ENCODE measurements at places on chromosomes 2 and 18.

- peak; percentile 74 for DNase-seq
Observed at GRCh38 chr2:223007531-223007930, 44.5 kb upstream of the KCNE4 start.

GRCh38 chr18:7683753-7684152 lies 116.6 kb downstream of the PTPRM start:
- no peak for DNase-seq

- no peak for DNase-seq
Observed at GRCh38 chr2:72340665-72341064, 193.0 kb upstream of the CYP26B1 start.

- DNase-seq, result no peak
Observed at GRCh38 chr2:165804719-165805118, 10.7 kb upstream of the GALNT3 start.

DNA sequence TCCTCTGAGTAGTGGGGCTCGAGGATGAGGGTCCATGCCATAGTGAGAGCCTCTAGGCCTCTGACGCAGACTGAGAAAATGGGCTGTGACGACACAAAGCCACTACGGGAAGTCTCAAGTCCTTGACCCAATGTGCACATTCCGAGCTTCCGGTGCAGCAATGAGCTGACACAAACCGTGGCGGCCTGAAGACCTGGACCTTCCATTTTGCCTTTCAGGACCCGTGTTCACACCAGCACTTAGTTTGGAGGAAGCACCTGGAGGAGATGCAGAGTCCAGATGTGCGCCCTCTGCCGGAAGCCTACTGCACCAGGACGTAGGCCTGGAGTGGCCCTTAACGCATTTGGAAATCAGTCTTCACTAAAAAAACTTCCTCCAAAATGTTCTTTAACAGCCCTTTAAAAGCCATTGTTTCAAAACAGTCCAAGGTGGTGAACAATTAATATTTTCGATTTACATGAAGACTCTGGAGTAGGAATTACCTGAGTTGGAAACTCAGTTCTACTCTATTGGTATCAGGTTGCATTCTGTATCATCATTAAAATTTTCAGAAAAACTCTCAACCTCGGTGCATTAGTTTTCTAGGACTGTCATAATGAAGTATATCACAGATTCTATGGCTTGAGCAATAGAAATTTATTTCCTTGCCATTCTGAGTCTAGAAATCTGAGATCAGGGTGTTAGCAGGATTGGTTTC lies 33.9 kb downstream of the BMP10 start:
- DNase-seq, result peak; percentile 41

GRCh38 chr2:109325570-109325969 lies 196.6 kb downstream of the SH3RF3 start:
- no peak for DNase-seq

DNA sequence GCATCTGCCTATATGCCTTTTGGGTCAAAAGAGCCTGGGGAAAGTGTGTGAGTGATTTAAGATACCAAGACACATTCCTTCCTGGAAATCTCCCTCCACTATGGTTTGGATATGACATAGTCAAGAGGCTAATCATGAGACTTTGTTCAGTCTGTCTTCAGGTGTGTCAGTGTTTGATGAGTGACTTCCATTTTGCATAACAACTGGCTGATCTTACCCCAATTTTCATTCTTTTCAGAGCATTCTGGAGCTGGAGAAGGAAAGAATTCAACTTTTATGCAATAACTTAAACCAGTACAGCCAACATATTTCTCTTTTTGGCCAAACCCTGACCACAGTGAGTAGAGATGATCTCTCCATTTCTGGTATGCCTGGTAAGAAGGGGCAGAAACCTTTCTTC lies 39.4 kb downstream of the SPC25 start:
- DNase-seq, result no peak

DNA sequence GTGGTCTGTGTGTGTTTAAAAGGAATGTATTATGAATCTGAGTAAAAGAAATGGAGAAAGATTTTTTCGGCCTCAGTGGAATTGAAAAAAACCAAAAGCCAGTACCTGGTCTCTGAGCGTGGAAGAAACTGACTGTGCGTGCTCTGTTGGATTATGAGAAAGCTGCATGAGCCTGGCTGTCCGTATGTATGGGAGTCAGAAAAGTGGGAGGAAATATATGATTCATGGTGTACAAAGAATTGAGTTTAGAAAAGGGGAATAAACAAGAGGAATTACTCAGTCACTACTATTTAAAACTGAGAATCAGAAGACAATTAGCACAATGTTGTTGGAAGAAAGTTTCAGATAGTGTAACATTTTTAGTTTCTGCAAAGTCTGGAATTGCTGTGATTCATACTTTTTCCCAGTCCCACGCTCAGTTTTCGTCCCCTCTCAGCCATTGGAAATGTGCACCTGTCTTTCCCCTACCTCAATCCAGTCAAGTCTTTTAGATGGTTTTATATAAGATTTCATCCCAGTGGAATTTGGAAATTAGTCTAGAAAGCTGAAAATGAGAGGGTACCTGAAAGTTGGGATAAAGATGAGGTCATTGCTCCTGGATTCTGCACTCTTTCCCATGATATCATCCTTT lies 66.4 kb upstream of the CHMP1B start:
- DNase-seq, result no peak

GRCh38 chr2:47301277-47301618 lies 101.7 kb upstream of the MSH2 start:
- DNase-seq, result no peak

GRCh38 chr18:62505669-62506494 lies 16.9 kb upstream of the ZCCHC2 start:
- no peak for DNase-seq

DNA sequence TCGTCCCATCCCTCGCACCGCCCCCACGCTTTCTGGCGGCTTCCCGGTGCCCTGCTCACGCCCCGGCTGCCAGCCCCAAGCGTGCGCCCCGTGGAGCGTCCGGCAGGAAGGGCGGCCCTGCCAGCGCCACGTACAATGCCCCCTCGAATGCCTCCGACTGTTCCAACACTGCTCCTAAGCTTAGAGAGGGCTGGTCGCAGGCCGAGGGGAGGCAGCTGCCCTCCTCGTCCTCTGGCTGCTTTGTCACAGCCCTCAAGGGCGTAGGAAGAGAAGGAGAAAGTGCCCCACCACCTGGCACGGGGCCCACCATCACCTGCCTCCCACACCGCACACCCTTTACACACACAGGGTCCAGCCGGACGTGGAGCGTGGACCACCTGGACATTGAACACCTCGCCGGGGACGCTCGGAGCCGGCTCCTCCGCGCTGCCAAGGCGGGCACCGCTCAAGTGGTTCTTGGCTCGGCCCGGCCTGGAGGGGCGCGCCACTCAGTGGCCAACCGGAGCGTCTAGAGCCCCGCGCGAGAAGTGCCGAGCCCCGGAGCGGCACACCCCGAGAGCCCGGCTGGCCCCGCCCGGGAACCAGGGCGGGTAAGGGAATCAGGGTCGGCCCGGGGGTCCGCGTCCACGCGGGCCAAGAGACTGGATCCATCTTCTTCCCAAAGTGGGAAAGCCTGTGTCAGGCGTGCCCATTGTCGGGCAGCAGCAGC lies 830 bp downstream of the DNER start:
- DNase-seq, result no peak

DNA sequence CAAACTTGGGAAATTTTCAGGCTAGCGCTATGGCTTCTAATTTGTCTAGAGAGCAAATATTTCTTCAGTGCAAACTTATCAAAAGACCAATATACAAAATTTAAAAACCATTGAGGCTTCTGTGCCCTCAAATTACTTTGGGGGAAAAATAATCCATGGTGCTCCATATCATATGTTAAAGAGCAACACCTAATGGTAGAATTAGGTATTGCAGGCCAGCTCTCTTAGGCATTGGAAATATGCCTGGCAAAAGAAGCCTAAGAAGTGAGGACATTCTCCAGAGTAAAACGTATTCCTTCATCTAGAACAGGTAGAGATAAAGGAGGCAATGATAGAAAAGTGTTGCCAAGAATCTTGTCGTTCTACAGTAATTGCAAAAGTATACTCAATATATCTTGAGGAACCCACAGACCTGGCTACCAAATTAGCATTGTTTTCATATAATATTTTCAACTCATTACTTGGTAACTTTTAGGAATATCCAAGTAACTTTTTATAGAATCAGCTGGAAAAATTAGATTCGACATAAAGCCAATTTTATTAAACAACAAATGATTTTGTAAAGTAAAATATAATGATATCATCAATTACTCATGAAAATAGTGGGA lies 401.1 kb downstream of the BCL11A start:
- peak; percentile 30 for DNase-seq

GRCh38 chr18:24975496-24976372 lies 376.2 kb downstream of the ZNF521 start:
- no peak for DNase-seq

DNA sequence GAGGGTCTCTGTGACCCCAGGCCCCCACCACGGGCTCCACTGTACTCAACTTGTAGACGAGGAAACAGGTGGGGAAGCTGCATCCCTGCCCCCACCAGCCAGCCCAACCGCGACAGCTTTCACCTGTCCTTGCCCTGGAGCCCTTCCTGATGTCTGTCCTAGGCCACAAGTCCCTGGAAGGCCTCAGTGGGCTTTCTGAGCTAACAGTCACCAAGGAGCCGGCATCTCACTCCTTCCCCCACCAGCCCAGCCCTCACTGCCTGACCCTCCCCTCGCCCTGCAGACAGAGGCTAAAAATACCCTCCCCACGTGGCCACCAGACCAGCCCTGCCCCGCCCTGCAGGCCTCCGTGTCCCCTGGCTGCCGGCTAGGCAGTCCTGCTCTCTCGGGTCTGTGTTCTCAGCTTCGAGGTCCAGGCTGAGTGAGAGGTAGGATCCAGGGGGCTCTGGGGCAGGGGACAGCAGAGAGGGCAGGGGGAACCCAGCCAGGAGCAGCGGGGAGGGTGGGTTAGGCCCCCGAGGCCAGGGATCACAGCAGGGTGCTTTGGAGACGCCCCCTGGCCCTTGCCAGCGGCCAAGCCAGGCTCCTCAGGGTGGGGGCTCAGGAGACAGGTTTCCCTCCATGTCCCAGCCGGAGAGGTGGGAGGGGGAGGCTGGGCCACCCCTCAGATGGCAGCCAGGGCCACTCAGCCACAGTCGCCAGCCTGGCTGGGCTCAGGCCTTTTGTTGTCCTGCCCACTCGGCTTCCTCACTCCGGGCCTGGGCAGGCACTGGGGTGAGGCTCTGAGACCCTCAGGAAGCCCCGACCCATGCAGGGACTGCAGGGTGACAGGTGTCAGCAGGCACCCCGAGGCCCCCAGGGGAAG lies at the start of gene KLHL30:
Gene KLHL30, plus strand, starts transcription at position 338 of the 865 bp plus-strand sequence. CDS start 2,087 bp downstream, outside the sequence.
- no peak for DNase-seq

DNA sequence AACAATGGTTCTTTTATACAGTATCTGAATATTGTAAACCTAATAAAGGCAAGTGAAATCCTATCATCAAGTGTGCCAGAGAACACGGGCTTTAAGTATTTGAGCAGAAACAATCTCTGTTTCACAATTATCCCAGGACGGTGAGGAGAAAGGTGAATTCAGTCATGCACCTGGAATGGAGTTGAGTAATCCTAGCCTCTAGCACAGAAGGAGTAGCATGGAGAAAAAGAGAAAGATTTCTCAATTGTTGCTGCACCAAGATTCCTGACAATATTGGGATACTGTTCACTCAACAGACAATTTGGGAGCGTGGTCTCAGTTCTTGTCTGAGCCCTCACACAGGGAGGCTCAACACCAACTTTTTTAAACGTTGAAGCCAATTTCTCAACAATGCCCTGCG lies 510.6 kb downstream of the SOX11 start:
- DNase-seq, result no peak

GRCh38 chr2:75655861-75656260 lies 9.3 kb downstream of the MRPL19 start:
- no peak for DNase-seq

GRCh38 chr2:164110515-164110914 lies 374.7 kb upstream of the FIGN start:
- no peak for DNase-seq

GRCh38 chr2:234679741-234680687 lies 183.1 kb upstream of the ARL4C start:
- peak; percentile 97 for DNase-seq

DNA sequence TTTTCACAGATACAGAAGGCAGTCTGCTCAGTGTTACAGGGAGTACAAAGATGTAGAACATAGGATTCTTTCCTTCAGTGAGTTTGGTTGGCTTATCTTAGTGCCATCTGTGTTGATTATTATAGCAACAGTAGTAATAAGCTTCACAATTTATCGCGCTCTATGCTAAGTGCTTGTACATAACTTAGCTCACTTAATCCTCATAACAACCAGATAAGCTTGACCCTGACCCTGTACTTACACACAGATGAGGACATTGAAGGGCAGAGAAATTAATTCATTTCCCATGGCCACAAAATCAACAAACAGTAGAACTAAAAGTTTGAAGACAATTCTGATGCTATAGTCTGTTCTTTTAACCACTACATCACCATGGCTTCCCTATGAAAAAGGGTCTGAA lies 121.8 kb downstream of the SPHKAP start:
- DNase-seq, result no peak

DNA sequence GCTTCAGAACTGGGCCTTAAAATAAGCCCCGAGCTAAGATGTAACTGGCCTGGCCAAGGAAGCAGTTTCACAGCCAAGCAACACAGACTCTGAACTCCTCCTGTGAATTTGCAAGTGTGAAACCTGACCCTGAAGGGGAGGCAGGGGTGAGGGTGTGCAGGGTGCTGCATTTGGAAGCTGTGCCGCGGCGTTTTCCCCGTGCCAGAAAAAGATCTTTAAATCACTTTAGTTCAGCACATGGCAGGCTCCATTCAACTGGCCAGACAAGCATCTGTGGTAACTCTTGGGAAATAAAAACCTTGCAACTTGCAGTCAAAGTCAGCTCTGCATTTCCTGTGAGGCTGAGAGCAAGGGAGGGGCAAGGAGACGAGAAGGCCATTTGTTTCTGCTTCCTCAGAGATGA lies 209.3 kb upstream of the SOX11 start:
- peak; percentile 47 for DNase-seq

DNA sequence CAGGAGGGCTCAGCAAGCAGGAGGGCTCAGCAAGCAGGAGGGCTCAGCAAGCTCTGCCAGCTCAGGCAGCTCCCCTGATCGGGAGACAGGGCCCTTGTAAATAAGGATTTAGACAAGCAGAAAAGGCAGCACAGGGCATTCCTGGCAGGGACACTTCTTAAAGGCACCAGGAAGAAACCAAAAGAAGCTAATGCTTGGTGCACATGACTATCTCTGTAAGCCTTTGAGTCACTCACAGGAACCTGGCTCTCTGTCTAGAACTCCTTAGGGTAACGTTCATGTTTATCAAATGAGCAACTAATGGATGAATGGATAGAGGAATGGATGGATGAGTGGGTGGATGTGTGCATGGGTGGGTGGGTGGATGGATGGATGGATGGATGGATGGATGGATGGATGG lies 28.4 kb downstream of the TMEM37 start:
- DNase-seq, result no peak

GRCh38 chr18:23932385-23933067 lies 82.0 kb upstream of the TTC39C start:
- DNase-seq, result no peak

DNA sequence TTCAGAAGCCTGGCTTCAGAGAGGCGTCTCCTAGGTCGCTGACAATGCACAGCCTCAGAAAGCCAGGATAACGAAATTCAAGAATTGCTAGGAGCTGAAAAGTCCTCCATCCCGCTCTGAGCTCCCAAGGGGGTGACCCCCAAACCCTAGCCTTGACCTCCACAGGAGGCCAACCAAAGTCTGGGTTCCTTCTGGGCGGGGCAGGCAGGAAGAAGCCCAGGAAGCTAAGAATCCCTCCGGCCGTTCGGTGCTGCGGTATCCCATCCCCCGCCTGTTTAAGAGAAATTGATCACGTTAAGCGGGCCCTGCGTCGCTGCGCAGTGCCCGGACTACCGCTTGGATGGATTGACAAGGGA lies 2.5 kb upstream of the OSR1 start:
- DNase-seq, result no peak

All from fibroblast of skin of right biceps (primary cell).